ENCODE measurements at places on chromosomes 7 and 10. TPM values are rescaled to one million over a fixed set of nuclear protein-coding genes. Genes with fewer than 3 reads are reported as not detected.
A peak's percentile ranks its signal among the peaks of the same experiment; 100 is the strongest.

- DNase-seq: no peak
Measured at GRCh38 chr7:21580073-21580521, 37.3 kb downstream of the DNAH11 start.

DNA sequence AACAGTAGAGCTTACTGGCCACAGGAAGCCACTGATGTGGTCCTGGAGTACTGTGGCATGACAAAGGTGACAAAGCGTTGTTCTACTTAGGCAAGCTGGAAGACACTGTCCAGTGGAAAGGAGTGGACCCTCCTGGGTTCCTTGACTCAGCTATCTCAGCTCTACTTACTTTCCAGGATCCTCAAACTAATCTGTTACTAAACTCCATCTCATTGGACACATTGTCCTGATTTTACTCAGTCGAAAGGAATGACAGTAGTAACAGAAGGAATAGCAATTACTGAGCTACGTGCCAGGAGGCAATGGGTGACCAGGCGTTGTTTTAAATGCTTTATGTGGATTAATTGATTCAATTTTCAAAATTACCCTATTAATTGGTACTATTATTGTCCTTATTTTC lies 41.6 kb downstream of the ABLIM1 start:
- no peak for DNase-seq

DNA sequence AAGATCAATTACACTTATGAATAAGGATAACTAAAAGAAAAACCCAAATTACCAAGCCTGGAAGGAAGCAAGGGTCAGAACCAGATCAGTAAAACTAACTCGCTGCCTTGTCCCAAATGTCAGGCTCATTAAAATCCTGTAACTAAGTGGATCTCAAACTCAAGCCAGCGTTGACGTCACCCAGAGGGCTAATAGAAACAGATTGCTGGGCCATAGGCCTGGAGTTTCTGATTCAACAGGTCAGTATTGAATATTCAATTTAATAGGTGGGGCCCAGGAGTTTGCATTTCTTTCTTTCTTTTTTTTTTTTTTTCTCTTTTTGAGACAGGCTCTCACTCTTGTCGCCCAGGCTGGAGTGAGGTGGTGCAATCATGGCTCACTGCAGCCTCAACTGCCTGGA lies 397.0 kb downstream of the CALN1 start:
- DNase-seq: no peak

DNA sequence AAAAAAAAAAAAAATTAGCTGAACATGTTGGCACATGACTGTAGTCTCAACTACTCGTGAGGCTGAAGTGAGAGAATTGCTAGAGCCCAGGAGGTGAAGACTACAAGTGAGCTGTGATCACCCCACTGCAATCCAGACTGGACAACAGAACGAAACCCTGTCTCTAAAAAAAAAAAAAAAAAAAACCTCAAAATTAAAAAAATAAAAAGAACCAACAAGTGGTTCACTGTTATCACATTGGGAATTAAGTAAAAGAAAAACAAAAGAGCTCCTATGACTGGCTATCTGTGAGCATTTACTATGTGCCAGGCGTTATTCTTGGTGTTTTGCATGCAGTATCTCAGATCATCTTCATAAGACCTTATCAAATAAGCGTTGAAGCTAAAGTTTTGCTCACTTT lies 66.0 kb downstream of the ANLN start:
- no peak for DNase-seq

GRCh38 chr10:7417807-7418206 lies 7.0 kb upstream of the SFMBT2 start:
- no peak for DNase-seq

- DNase-seq: no peak
Measured at GRCh38 chr10:106826716-106827115, 337.8 kb downstream of the SORCS1 start.

DNA sequence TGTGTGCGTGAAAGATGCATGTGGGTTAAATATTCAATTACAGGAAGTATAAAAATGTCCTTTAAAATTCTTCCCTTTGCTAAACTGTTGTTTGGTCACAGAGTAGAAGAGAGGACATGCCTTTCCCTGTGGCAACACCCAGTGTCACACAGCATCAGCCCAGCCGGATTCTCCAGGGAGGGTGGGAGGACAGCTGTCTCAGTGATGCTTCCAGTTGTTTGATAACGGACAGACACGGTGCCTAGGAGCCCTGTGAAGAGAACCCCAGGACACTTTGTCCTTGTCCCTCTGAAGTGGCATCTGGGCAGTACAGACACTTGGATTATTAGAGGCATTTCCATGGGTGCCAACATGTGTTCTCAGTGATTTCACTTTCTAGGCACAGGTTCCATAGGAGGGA lies 306.6 kb upstream of the LRGUK start:
- no peak for DNase-seq

The IDI2 gene
- not detected for total RNA-seq

The OR6V1 gene
- total RNA-seq: not detected

- no peak for DNase-seq
Measured at GRCh38 chr7:15507171-15507570, 54.6 kb downstream of the AGMO start.

GRCh38 chr7:140079121-140079536 lies 16.4 kb upstream of the PARP12 start:
- DNase-seq: no peak

DNA sequence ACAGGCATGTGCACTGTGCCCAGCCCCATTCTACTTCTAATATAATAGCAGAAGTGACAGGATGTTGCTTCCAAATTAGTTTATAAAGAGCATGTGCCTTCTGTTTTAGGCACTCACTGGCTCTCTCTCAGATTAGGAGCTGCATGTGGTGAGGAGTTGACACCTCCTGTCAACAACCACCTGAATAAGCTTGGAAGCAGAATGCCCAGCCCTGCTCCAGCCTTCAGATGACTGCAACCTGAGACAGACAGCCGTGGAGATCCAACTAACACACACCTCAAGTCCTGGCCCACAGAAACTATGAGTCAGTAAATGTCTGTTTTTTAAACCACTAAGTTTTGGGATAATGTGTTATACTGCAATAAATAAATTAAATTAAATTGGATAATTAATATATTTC lies 54.5 kb downstream of the PARD3 start:
- DNase-seq: no peak

The POLL gene
- 29.4 TPM for total RNA-seq

The IKZF1 gene
- 216 TPM for total RNA-seq

- DNase-seq: peak; percentile 10
Measured at GRCh38 chr7:46291050-46291438, 370.0 kb upstream of the IGFBP3 start.

DNA sequence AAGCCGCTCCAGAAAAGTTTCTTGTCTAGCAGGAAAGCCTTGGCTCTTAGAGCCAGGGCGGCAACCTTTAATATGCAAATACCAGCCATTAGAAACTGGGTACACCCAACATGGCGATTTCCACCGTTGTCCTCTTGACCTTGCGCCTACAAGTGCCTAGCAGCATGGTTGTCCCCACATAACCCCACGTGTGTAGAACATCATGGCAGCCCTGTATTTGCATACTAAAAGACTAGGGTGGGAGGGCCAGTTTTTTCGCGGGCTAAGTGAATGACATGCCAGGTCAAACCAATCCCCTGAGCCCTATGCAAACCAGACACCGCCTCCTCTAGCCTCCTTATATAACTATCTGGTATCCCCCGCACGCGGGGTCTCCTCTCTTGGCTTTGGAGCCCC lies 58.4 kb upstream of the FZD8 start:
- DNase-seq: no peak

DNA sequence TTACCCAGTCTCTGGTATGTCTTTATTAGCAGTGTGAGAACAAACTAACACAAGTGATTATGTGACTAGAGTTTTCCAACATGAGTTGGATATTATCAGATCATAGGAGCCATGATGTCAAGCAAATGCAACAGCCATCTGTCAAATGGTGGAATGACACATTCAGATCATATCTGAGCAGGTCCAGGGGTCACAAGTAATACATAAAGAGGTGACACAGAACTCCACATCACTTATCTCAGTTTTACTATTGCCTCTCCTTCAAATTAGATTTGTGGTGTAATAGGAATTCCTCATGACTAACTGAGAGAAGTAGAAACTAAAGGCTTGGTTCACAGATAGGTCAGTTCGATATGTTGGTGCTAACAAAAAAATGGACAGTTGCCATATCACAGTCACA lies 12.2 kb upstream of the SAMD9L start:
- no peak for DNase-seq

GRCh38 chr7:117412946-117413559 lies 14.2 kb downstream of the ASZ1 start:
- DNase-seq: no peak

The SNX10 gene
- total RNA-seq: 43.1 TPM

GRCh38 chr7:127089146-127089545 lies 163.6 kb downstream of the GRM8 start:
- no peak for DNase-seq

DNA sequence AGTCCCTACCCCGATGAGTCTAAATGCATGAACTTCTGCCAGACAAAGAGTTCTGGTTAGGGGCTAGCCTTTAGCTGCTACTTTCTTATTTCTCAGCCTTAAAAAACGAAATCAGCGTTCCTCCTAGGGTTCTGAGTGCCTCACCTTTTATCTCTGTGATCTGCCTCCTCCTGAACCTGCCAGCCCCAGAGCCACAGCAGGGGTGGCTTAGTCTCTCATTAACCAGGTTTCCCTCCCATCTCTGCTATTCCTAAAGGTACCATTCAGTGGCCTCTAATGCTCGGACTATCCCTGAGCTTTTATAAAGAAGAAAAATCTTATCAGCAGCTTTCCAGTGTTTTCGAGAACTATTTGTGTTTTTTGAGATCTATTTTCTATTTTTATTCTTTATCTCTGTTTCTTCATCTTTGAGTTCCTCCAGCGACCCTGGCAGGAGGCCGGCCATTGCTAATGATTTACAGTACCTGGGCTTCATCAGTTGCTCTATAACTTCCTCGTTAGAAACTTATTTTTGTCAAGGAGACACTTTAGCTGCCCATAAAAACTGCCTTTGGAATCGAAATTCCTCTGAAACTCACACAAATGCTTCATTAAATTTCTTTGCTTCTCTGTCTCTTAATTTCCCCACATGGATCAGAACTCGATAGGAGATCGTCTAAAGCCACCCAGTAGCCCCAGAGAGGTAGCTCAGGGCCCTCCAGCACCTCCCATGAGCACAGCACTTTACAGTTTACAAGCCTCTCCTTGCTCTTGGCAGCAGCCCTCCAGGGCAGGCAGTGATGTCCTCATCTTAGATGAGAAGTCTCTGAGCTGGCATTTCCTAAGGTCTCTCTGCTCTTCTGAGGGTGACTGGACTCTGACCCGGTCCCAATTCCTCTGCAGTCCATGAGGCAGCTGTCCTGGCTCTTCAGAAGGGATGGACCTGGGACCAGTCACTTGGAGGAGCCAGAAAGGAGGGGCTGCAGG lies 149.1 kb downstream of the EBF3 start:
- no peak for DNase-seq

GRCh38 chr10:31549896-31550295 lies 230.9 kb downstream of the ZEB1 start:
- no peak for DNase-seq

DNA sequence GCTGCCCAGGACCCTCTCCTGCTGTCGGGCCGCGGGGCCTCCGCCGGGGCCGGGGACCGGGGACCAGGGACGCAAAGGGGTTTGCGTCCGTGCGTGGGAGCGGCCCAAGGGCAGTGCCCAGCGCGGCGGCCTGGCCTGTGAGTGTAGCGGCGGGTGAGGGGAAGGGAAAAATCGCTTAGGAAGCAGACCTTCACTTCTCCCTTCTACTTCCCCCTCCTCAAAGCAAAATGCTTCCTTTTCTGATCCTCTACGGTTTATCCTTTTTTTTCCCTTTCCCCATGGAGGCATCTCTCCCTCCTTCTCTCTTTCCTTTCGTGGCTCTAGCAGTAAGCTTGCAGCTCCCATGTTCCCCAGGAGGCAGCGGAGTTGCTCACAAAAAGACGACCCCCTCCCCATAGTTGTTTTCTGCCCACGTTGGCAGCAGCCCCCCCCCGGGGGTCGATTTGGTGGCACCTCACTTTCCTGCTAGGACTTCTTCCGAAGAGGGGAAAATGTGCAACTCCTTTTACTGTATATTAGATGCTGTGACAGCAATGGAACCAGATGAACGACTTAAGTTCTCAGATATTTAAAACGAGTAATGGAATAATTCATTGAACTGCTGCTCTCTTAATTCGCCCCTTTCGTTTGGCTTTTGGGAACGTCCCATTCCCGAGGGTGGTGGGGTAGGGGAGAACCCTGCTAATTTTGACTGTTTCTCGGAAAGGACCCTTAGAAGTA lies 724 bp downstream of the CAPZA2 start:
- DNase-seq: peak; percentile 25

The AOAH gene
- 2.4 TPM for total RNA-seq

- no peak for DNase-seq
Measured at GRCh38 chr7:128880791-128881457, 18.3 kb downstream of the ATP6V1F start.

The SPOCK2 gene
- total RNA-seq: 216 TPM

DNA sequence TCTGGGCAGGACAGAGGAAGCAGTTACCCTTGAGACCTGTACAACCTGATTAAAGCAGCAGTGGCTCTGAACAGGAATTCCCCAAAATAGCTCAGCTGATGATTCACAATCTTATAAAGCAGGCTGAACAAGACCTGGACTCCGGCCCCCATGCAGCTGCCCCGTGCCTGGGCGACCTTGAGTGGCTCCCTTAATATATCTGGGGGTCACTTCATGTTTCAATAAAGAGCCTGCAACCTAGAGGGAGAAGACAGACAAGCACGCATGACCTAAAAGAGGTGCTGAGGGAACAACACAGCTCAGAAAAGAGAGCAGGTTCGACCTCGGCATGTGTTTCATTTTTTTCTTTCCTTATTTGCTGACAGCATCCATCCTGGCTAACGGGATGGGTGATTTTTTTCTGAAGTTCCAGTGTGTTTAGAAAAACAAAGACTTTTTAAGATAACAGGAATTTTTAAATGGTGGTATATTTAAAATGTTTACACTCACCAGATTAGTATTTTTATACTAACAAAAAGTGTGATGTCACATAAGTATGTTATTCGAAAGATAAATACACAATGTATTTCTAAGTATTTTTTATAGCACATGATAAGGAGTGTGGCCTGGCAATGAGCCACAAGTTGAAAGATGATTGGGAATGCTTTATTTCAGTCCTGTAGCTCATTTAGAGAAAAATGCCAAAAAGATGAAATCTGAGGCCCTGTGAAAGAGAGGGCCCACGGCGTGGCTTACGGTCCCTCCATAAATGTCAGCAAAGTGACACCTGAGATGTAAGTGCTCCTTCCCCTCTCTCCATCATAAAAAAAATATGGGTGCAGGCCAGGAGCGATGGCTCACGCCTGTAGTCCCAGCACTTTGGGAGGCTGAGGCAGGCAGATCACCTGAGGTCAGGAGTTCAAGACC lies 161.3 kb downstream of the SLIT1 start:
- no peak for DNase-seq
